Lower leg skin (tissue), 4 donors: ENCODE measurements at places on chromosomes 11 and 22. TPM values are rescaled to one million over a fixed set of nuclear protein-coding genes. Genes with fewer than 3 reads are reported as not detected.

GRCh38 chr11:92357344-92357743 lies 132.7 kb downstream of the FAT3 start:
- no peak for DNase-seq

The PLEKHB1 gene
- 14.7 TPM for total RNA-seq

GRCh38 chr11:66649903-66650302 lies 11.4 kb downstream of the RBM4 start:
- DNase-seq: no peak

The CRYAB gene
- 209 TPM for total RNA-seq

- DNase-seq: peak; percentile 94
Measured at GRCh38 chr11:73334384-73335203, 26.5 kb downstream of the ARHGEF17 start.

The DDTL gene
- not detected for total RNA-seq

- DNase-seq: no peak
Measured at GRCh38 chr11:45379162-45379863, 93.2 kb upstream of the SYT13 start.

The GSTT2B gene
- total RNA-seq: 2.4 TPM

DNA sequence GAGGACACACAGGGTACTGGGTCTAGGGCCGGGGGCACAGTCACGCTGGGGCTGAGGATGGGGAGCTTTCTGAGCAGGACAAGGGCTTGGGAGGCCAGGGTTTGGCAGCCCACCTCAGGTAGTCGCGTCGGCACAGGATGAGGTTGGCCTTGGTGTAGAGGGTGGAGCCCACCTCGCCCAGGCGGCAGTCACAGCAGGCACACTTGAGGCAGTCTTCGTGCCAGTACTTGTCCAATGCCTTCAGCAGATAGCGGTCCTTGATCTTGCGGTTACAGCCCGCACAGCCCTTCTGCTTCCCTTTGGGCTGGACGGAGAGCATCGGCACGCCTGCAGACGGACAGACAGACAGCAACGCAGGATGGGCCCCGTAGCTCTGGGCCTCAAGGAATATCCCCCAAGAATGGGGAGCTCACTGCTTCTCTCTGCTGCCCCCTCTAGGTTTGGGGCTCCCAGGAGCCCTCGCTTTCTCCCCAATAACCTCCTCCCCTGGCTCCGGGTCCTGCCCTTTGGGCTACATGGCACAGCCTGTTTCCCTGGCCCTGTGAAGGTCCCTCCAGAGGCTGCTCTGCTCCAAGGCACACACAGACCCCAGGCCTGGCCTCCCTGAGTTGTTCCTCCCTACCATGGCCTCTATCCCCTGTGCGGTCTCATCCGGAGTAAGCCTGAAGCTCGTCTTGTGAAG lies 33.4 kb downstream of the LMO1 start:
- DNase-seq: no peak

GRCh38 chr11:67027483-67027930 lies 4.6 kb downstream of the SYT12 start:
- no peak for DNase-seq

GRCh38 chr22:48785792-48786678 lies 1041.6 kb downstream of the BRD1 start:
- DNase-seq: peak; percentile 67

GRCh38 chr22:36770513-36771231 lies 5.2 kb downstream of the IFT27 start:
- DNase-seq: peak; percentile 74

DNA sequence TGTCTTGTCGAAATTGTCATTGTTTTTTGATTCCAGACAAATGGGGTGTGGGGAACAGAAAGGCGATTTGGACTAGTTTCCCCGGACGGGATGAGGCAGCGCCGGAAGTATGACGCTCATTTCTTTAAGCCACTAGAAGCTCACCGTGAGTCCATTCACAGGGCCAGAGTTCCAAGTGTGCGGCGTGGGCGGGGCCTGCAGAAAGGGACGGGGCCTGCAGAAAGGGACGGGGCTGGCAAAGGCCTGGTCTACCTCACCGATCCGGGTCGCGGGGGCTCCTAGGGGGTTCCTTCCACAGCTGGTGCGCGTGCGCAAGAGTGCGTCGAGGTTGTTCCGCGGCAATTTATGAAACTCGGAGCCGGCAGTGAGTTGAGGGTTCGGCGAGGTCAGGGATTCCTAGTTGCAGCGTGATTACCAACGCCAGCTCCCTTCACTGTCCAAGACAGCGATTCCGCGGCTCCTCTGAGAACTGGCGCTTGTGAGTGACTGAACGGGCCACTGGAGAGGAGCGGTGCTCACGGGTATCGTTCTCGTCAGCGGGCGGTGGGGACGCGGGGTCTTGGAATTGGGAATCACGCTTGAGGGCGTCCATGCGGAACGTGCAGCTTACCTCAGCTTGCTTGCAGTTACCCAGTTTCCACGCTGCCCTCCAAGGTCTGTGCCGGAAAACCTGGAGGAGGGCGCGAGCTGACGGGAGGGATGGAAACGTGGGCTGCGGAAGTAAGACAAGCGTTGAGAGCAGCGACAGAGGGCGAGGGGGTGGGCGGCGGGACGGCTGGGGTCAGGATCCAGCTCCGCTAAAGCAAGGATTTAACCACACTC lies at the start of gene ZNF215:
ZNF215 (plus strand) TSS at position 219 of the 822 bp plus-strand sequence. CDS start 5,847 bp downstream, outside the sequence.
- peak; percentile 90 for DNase-seq

The OR5P2 gene
- 2.5 TPM for total RNA-seq

- DNase-seq: no peak
Measured at GRCh38 chr11:92129811-92130210, 94.8 kb upstream of the FAT3 start.

The FHIP1B gene
- 59.3 TPM for total RNA-seq
